ENCODE measurements at places on chromosomes 13 and 19. TPM values are rescaled to one million over a fixed set of nuclear protein-coding genes. Genes with fewer than 3 reads are reported as not detected.
A peak's percentile ranks its signal among the peaks of the same experiment; 100 is the strongest.

PTGIR gene
- total RNA-seq = not detected

- DNase-seq = peak; percentile 43
These were observed 24.2 kb downstream of the C19orf12 start for GRCh38 chr19:29690842-29691241.

DNA sequence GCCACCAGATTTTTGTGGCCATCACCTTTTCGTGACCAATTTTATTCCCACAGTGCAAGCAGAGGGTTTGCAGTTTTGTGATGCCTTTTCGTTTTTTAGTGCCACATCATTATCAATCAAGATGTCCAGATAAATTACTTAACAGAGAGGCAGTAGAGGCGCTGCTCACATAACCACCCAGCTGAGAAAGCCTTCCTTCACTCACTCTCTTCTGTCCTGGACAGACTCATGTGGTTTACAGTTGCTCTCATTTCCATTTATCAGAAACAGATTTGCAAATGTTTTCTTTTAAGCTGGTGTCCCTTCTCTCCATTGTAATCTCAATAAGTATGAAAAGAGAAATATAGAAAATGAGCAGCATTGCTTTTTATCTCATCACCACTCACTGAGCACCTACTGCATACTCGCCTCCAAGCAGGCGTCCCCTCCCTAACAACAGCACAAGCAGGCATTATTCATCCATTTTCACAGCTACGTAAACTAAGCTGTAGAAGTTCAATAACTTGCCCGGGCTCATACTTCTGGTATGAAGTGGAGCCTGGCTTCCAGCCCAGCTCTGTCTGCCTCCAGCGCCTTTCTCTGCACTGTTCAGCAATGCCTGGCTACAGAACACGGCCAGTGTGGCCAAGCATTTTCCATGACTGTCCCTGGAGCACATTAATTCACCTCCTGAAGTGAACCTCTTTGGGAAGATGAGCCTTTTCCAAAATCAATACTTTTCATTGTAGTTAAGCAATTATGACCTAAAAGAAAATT is 34.6 kb upstream of the KATNAL1 start:
- DNase-seq = peak; percentile 88

GRCh38 chr19:48804496-48804895 is 6.3 kb downstream of the BCAT2 start:
- no peak for DNase-seq

- peak; percentile 3 for DNase-seq
These were observed 85.7 kb downstream of the LRRC63 start for GRCh38 chr13:46297361-46297811.

GRCh38 chr19:28314756-28315155 is 898.2 kb downstream of the UQCRFS1 start:
- DNase-seq = no peak

FOXO1 gene
- total RNA-seq = 7.8 TPM

SYT3 gene
- not detected for total RNA-seq

- DNase-seq = no peak
These were observed 21.7 kb upstream of the FBXL3 start for GRCh38 chr13:77048681-77049080.

GRCh38 chr19:38148337-38148736 is 75.7 kb downstream of the DPF1 start:
- DNase-seq = no peak

DNA sequence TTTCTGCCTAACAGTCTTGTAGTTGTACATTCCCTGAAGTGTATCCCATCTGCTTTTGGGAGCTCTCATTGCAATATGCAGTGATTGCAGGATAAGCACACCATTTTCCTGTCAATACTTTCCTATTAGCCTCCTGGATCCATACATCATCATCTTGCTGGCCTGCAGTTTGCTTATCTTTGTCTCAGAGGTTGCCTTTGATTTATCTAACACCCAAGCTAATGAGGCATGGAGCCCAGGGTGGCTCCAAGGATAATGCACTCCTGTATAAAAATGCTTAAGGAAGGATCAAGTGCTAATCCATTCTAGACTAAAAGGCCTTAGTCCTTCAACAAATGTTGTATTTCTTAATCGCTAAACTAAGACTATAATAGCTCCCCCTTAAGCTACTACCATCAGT is 161.6 kb upstream of the OBI1 start:
- DNase-seq = no peak

DNA sequence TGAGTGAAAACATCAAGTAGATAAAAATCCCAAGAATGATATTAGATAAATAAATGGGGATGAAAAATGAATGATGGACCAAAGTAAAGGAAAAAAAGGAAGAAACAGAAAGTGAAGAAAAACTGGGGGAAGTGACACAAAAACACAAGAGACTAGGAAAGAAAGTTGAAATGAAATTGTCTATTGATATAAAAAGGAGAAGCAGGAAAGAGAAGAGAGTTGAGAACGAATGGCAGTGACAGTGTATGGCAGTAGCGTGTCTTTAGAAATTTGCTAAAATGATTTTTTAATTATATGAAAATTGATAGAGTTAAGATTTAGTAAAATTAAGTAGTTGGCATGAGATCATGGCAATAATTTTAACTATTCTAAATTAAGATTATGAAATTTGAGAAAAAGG is 36.3 kb upstream of the SGCG start:
- DNase-seq = no peak

DNA sequence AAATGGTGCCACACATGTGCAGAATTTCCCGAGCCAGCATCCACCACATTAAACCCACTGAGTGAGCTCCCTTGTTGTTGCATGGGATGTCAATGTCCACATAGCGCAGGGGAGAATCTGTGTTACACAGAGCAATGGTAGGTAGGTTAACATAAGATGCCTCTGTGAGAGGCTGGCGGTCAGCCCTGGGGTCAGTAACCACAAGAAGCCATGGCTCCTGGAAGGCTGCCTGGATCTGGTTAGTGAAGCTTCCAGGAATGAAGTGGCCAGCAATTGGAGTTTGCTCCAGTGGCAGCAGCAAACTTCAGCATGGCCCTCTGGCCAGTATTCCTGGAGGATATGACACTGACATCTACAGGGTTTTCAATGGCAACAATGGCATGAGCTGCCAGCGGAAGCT is 37.0 kb upstream of the PCDH9 start:
- DNase-seq = no peak
